ENCODE measurements at places on chromosomes 11 and 22.

DNA sequence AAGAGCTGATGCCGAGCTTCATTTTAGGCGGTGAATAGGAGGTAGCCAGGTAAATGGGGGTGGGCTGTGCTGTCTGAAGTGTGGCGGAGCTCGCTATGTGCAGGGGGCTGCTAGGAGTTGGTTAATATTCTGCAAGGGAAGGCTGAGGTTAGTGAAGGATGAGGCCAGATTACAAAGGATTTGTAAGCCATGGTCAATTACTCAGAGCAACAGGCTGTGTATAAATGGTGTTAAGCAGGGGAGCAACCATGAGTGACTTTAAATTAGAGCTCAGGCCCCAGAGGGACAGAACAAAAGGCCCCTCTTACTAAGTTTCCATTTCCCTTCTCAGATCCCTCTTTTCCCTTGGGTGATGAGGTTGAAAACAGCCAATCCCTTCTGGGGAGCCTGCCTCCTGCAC is 7.3 kb upstream of the MCAM start:
- no peak for DNase-seq

DNA sequence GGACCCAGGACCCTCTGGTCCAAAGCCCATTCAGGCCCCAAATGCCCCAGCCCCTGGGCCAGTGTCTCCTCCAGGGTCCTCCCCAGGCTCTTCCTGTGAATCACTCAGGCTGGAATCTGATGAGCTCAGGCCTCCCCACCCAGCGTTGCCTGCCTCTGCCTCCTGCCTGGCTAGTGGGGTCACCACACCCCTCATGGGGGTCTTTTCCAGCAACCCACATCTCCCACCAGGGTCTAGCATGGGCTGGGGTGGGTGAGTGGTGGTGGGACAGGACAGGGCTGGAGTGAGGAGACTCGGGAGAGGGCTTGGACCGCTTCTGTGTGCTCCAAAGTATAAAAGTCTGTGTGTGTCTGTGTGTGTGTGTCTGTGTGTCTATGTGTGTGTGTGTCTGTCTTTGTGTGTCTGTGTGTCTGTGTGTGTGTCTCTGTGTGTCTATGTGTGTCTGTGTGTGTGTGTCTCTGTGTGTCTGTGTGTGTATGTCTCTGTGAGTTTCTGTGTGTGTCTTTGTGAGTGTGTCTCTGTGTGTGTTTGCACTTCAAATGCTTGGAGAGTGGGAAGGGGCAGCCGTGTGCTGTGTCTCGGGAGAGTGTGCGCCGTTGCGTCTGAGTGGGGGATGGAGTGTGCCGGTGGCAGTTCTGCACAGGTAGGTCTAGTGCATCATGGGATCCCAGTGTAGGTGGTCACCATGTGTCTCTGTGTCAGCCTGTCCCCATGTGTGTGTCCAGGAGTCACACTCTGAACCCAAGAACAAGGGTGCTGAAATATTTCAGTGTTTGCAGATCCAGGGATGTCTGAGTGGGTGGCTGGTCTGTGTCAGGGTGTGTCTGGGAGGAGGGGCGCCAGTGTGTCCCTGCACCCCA is 8.8 kb downstream of the RIN1 start:
- no peak for DNase-seq

- DNase-seq = no peak
Measured at GRCh38 chr11:62682518-62682917, 3.6 kb upstream of the UBXN1 start.

DNA sequence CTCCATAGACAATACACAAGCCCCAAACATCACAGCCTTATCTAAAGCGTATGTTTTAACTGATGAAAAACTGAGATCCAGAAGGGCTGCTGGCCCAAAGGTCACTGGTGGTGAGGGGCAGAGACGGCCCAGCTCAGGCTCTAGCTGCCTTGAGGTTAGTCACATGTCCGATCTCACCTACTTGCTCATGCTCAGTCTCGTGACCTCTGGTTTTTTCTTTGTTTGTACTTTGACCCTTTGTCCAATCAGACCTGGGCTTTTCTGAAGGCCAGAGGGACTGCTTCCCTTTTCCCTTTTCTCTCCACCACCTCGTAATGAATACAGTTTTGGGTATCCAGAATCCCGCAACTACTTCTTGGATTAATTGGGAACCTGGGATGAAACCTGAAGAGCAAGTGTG is 28.6 kb downstream of the MMP20 start:
- no peak for DNase-seq

GRCh38 chr11:8261921-8262551 is 1.6 kb downstream of the LMO1 start:
- DNase-seq = no peak

DNA sequence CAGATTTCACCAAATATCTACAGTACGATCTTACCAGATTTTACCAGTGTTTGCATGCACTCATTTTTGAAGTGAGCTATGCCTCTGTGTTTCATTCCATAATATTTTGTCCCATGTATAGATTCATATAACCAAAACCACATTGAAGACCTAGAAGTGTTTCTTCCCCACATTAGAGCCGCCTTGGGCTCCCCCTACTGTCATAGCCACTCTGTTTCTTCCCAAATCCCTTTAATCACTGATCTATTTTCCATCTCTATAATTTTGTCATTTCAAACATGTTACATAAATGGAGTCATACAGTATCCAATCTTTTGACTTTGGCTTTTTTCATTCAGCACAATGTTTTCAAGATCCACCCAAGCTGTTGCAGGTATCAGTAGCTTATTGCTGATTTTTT is 12.7 kb downstream of the MRGPRX3 start:
- DNase-seq = no peak

- DNase-seq = no peak
Measured at GRCh38 chr11:104678408-104678807, 219.9 kb downstream of the CASP12 start.

DNA sequence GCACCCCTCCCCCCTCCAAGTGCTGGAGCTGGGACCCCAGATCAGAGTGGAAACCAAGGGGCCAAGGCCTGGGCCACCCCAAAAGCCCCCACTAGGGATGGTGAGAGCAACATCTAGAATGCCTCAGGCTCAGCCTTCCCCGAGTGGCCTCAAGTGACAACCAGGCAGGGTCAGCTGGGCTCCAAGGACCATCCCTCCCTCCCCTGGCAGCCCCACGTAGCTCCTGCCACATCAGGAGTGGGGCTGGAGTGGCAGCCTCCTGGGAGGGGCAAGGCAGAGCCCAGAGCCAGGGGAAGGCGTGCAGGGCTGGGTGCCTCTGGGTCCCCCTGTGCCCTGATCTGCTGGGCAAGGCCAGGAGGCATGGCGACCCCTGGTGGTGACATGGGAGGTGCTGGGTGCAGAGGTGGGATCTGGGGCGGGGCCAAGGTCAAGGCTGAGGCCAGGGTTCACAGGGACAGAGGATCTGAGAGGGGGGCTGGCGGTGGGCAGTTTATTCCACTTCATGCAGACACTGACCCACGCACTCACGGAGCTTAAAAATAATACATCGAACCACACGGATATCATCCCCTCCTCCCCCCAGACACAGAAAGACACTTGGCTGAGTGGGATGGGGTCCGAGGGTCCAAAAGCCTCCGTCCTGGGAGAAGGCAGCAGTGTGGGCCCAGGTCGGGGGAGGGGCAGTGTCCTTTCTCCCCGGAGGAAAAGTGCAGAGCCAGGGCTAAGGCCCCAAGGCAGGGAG is 15.8 kb upstream of the EHD1 start:
- DNase-seq = peak; percentile 89

DNA sequence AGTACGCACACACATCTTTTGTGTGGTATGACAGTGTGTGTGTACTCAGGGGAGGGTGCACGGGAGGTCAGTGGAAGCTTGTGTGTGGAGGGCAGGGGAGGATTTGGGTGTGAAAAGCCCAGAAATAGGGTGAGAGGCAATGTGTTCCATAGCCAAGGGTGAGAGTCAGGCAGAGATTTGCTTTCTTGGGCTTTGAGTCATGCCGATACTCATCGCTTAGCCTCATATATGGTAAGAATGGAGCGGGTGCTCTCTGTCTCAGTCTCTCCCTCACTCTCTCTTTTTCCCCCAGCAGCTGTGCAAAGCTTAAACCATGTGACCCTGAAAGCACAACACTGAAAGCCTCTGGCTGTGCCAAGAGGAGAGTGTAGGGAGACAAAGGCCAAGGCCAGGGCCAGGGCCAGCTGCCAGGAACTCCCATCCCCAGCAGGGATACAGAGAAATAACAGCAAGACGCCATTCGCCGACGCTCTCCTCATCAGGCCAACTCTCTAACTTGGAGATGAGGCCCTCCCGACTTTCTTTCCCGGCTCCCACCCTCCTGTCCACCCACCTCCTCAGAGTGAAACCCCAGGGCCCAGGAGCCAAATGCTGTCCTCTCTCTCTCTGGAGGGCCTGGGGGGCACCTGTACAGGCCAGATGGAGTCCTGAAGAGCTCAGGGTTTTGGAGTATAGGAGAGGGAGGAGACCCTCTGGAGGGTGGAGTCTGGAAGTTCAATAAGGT is 20.3 kb upstream of the MICAL3 start:
- DNase-seq = no peak

GRCh38 chr11:57162179-57162898 is 19.4 kb upstream of the LRRC55 start:
- DNase-seq = no peak

GRCh38 chr11:33379947-33380346 is 122.8 kb downstream of the HIPK3 start:
- no peak for DNase-seq

DNA sequence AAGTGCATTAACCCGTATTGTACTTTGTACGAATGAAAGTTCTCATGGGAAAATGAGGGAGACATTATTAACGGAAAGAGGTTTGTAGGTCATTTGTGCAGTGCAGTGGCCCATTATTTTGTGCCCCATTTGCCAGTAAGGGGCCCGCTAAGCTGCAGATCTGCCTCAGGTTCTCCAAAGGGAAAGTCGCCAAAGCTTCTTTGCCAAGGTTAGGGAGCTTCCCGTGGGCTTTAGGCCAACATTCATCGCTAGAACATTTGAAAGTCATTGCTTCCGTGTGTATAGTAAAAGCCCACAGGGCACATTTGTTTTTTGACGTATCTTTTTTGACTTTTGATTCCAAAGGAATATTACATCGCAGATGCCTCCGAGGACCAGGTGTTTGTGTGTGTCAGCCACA is 61.0 kb upstream of the SORL1-AS1 start:
- no peak for DNase-seq

GRCh38 chr11:72668629-72669347 is 5.4 kb downstream of the PDE2A start:
- DNase-seq = no peak

DNA sequence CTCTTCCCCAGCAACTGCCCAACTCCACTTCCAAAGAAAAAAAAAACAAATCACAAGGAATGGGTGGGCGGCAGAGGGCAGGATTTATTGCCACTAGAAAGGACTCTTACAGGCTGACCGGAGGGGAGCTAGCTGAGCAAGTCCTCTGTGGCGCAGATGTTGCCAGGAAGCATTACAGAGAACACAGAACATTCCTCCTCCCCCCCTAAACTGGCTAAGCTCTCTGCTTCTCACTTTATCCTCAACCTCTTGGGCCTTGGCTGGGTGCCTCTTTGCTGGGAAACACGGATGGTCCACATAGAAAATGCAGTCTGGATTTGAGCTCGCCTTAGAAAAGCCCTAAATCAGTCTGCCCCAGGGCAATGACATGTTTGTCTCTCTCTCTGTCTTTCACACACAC is 12.6 kb upstream of the FJX1 start:
- DNase-seq = no peak

- no peak for DNase-seq
Measured at GRCh38 chr11:35016916-35017315, 100.5 kb downstream of the PDHX start.

DNA sequence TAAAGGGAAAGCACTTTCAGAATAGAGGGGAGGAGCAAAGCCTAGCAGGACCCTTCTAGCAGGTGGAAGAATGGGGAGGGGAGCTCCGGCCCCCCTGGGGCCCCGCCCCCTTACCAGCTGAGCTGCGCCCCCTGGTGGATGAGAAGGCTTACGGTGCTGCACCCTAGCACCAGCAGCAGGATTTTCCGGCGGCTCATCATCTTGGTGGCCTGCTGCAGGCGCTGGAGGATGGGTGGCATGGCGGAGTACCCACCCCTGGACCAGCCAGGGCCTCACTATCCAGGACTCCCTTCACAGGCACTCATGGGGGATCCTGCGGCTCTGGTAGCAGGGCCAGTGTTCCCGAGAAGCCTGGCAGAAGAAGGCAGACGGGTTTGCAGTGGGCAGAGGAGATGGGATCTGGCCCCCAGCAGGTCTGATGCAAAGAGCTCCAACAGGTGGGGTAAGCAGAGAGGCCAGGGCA is 3.8 kb downstream of the GAL3ST3 start:
- peak; percentile 74 for DNase-seq

DNA sequence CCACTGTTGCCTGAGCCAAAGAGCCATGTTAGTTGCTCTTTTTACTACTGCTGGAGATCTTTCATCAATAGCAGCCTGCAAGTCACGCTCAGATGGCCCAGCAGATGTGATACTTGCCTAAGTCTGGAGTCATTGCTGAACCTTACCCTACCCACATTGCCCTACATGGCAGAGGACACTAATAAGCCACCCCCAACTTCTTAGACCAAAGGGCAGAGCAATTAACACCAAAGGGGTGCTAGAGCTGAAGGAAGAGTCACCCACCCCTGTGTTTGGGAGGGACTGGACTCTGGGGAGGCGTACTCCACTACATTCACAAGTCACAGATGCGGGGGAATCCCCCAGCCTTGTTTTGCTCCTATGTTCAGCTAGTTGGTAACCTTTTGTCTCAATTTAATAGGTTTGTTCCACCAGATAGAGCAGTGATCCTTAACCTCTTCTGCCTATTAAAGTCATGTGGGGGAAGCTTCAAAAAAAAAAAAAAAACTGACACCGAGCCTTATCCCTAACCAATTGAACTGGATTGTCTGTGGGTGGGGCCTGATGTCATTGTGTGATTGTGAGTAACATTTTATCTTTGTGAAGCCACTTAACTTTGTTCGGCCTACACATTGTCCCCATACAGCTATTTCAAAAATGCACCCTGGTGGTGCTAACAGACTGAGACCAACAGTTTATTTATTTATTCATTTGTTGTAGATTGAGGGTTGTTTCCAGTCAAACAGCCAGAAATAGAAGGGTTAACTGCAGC is 13.1 kb downstream of the ADM start:
- no peak for DNase-seq

DNA sequence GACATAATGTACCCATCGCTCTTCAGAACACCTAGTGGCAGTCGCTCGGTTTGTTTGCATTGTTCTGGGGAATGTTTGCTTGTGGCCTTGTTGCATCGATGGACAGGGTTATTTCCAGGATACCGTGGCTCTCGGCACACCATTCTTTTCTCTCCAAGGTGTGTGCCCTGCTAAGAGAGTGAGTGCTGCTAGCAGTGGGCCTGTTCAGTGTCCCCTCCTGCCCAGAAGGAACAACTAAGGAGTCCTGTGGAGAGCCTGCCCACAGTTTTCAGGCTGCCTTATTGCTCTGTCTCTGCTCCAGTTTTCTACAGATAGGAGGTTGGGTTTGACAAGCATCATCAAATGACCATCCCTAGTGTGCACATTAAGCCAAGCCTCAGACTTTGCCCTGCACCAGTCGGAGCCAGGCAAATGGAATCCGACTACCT is 1.4 kb downstream of the CRY2 start:
- no peak for DNase-seq

Measured in stimulated activated naive CD4-positive, alpha-beta T cell (primary cell).